ENCODE measurements at places on chromosomes 5 and 9.

- DNase-seq = no peak
Observed at GRCh38 chr9:12314589-12314988, 378.6 kb upstream of the TYRP1 start.

GRCh38 chr9:211036-211435 is 3.6 kb upstream of the DOCK8 start:
- DNase-seq = no peak

- no peak for DNase-seq
Observed at GRCh38 chr5:147551677-147552076, 41.8 kb upstream of the DPYSL3 start.

DNA sequence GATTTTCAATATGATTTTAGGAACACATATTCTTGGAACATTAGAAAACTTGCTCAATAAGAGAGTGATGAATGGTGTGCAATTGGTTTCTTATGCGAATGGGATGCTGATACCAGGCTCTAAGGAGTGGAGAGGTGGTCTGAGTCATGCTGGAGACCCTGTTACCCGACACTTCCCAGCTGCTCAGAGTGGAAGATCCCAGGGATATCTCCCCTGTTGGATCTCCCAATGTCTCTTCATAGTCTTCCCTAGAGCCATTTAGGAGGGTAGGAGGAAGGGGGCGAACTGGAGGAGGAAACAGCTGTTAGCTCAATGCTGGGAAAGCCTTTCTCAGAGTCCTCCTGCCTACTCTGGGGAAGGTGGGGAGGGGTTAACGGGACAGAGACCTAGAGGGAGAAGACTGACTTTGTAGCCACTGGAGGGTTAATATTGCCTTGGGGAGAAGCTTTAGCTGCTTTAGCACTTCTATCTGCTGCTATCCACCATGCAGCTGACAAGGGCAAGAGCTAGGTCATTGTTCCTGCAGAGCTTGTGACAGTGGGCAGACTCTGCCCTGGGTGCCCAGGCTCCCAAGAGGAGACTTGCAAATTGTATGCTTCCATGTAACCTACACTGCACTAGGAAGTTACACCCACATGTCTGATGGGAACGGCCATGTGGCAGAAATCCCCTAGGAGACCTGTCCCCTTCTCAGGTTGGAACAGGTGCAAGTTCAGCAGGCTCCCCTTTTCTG is 301.0 kb downstream of the GADD45G start:
- no peak for DNase-seq

GRCh38 chr9:124078641-124079040 is 67.1 kb downstream of the LHX2 start:
- DNase-seq = no peak

- no peak for DNase-seq
Observed at GRCh38 chr9:2570615-2571479, 50.7 kb upstream of the VLDLR start.

DNA sequence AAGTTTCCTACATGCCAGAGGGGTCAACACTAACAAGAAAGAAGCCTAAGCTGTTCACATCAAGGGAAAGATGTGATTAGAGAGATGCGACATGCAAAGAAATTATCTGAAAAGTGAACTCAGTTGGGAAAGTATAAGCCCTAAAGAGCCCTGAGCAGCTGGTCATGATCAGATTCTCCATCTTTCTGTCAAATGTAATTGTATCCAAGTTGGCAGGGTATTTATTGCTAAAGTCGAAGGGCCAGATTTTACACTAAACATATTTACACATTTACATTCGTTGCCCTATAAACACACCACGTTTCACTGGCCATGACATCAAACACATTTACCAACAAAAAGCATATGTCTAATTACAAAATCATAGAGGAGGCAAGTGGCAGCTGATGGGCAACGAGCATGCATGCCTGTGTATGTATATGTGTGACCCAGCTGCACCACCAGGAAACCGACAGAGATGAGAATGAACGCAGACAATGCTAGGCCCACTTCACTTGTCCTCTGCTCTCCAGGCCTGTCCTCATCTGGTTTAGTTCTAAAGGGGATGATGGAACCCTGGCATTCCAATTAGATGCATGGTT is 6.3 kb downstream of the FOXD1 start:
- no peak for DNase-seq

All from naive thymus-derived CD4-positive, alpha-beta T cell (primary cell).